Activated CD4-positive, alpha-beta T cell treated with anti-CD3 and anti-CD28 coated beads, Interleukin-2, amount 50 U/mL, for 4 hours (primary cell): ENCODE measurements at places on chromosomes 2 and 18.
A peak's percentile ranks its signal among the peaks of the same experiment; 100 is the strongest.

DNA sequence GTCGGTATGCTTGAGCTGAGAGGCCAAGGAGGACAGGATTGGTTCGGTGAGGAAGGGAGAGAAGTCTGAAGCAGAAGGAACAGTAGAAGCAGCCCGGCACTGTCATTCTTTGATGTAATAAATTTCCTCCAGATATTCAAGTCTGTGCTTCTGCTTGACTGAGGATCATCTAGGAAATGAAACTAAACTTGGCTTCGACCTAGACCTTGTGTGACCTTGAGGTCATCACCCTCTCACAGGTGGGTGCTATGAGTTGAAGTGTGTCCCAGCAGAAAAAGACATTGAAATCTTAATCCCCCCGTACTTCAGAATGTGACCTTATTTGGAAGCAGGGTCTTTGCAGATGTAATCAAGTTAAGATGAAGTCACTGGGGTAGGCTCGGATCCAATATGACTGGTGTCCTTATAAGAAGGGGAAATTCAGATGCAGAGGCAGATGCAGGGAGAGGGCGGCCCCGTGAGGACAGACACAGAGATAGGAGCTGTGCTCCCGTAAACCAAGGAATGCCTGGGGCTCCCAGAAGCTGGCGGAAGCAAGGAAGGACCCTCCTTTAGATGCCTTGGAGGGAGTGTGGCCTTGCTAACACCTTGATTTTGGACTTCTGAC is 49.0 kb downstream of the PRKCE start:
- no peak for DNase-seq

- DNase-seq: no peak
These were observed 114.4 kb upstream of the COPS8 start for GRCh38 chr2:236971131-236971821.

- peak; percentile 25 for DNase-seq
These were observed 176.0 kb downstream of the SMAD2 start for GRCh38 chr18:47754311-47755101.

GRCh38 chr18:80254971-80255500 is 7.7 kb upstream of the PARD6G start:
- no peak for DNase-seq

- no peak for DNase-seq
These were observed 144.4 kb downstream of the DYSF start for GRCh38 chr2:71597756-71598155.

DNA sequence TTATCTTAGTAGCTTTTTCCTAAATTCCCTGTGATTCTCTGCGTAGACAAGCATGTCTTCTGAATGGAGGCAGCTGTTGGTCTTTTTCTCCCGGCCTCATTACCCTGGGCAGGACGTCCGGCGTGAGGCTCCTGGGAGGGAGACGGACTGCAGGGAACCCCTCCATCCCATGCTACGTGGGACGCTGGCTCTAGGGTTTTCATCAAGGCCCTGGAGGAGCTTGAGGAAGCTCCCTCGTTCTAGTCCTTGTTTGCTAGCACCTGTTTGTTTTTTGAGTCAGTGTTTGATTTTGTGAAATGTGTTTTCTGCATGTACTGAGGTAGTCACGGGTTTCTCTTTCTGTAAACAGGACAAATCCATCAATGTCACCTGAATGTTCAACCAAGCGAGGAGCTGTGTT is 99.3 kb upstream of the TMEM18 start:
- no peak for DNase-seq

DNA sequence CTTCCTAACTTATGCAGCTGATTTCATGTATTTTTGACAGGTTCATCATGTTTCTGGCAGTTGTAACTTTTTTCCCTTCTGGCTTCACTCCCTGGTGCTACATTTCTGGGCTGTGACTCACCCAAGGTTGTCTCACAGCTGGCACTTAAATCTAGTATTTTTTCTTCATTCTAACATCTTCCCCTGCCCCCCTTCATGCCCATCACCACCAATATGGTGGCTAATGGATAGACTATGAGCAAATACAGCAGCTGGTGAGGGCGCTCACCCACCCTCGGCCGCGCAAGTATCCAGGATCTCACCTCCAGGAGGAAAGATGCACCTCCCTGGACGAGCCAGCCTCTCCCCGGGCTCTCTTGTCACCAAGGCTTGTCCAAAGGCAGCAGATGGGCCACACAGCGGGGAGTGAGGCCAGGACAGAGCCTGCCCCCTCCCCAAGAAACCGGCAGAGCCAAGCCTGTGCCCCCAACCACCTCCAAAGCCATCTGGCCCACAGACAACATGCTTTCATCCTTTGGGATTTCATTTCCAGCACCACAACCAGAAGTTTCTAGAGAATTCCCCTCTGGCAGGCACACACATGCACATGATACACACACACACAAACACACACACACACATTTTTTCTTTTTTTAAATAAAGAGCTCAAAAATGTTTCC is 39.1 kb downstream of the ATOH8 start:
- DNase-seq: no peak

- no peak for DNase-seq
These were observed 142.8 kb upstream of the ID2 start for GRCh38 chr2:8538931-8539621.
